ENCODE measurements at places on chromosomes 1 and 21.

GRCh38 chr21:37006486-37007291 is at the start of gene RIPPLY3:
TSS of gene RIPPLY3 (plus strand) at chr21:37006702. CDS start at chr21:37006773, 71 bp downstream.
- no peak for DNase-seq

DNA sequence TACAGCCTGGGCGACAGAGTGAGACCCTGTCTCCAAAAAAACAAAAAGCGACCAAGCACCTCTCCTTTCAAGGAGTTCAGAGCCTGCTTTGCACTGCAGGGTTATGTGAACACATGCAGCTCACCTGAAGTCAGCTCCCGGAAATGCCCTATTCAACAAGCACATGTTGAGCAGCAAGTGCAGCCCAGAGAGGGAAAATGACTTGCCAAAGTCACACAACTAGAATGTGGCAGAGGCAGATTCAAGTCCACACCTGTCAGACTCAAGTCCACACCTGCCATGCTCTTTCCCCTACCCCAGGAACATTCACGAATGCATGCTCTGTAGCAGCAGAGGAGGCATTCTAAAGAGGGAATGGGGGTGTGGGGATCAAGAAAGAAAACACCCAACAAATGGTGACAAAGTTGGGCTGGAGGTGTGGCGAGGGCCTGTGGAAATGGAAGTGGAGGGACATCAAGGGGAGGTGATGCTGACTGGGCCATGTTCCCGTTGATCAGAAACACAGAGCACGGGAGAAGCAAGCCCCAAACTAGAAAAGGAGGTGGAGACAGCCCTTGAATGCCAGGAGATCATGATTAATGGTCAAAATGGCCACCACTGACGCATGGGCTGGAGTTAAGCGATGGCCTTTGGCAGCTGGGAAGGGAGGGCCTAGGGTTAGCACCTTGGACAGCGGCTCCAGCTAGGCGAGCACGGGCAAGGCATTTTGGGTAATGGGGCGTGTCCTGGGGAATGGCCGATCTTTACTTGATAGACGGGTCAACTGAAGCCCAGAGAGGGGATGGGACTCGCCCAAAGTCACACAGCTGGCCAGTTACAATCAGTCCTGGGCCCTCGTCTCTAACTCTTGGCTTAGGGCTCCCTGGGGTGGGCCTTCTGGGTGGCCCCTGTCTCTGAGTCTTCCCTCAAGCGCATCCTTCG is 21.5 kb downstream of the RAP1GAP start:
- no peak for DNase-seq

DNA sequence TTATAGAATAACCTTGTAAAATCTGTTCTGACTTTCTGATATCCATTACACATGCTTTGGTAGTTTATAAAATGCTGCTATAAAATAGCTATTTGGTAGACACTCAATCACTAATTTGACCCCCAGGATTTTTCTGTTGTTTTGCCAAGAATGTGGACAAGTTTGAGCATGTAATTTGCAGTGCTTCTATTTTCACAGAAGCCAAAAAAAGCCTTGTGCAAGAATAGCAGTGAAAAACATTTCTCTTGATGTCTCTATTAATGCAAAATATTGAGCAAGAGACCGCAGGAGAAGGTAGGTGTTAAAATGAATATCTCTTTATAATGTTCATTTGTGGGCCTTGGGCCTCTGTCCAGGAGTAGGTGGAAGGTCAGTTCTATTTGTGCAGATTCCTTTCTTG is 22.5 kb downstream of the MAP3K7CL start:
- DNase-seq = no peak

DNA sequence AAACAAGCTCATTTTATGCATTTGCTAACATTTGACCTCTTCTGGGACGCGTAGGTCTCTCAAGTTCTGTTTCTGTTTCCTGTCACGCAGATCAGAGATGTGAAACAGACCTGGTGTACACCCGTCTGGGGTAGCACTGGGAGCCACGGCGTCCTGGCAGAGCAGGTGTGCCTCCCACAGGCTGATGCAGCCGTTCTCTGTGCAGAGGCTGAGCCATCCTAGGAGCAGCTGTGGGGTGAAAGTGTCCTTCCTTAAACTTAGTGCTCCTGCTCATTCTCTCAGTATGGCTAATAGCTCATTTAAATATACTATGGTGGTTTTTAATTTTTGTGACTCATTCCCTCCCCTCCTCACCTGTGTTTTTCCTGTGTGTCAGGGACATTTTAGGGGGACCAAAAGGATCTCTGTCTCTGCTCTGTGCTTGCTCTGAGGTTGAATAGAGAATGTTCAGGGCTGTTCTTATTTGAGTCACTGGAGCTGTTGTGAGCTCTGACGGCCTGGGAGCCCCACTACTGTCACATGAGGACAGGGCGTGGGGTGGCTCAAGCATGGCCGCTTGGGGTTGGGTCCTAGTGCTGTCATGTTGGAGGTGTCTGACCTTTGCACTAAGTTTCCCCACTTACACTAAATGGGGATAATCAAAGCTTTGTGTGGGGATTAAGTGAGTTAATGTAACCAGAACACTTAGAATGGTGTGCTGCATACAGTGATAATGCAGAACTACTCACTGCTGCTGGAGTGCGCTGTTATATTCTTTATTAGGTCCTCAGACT is 43.0 kb downstream of the GALNT2 start:
- DNase-seq = no peak

DNA sequence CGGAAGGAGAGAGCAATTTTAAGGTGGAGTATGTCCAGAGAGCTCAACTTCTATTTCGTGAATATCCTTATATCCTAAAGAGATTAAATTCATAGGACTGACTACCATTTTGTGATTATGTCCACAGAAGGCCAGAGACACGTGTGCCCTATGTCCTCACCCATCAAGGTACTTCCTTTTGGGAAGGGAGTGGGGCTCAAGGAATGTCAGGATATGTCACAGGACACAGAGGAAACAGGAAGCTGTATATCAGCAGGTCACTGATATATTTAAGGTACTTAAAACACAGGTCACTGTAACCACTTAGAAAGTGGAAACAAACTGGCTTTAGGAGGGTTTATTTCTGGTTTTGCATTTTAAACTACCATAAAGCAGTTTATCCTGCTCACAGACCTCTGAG is 184.6 kb downstream of the APP start:
- DNase-seq = no peak

DNA sequence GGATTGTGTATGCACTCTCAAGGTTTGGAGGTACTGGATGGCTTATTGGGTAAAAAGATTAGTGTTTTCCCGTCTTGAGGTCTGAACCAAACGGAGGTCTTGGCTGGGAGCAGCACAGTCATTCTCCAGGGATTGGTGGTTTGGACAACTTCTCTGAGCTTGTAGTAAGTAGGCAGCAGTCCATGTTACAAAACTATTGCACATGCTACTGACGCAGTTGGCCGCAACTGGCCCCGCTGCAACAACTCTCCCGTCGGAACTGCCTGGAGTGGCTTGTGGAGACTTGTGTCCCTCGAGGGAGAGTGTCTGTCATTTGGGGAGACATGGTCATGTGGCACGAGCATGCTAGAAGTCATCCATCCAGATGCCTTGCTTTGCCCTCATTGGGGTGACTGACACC is 276.0 kb downstream of the TM2D1 start:
- no peak for DNase-seq

- DNase-seq = no peak
Measured at GRCh38 chr1:72371259-72372035, 89.1 kb upstream of the NEGR1 start.

DNA sequence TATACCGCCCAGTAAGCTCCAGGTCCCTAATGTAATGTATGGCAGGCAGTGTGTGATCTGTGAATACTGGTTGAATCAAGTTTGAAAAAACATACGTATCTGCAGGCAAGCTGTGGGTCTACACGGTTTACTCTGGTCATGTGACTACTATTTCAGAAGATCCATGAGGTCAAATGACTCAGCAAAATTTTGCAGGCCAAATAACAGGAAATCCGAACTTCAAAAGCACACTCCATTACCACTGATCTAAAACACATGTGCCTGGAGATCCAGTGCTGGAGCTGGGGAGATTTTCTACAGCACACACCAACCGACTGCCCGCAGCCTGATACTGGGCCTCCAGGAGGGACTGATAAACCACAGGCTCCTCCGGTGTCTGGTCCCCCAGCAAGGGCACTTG is 64.5 kb upstream of the SLC44A3 start:
- no peak for DNase-seq

GRCh38 chr1:11046625-11047365 is at the start of gene MASP2:
TSS of gene MASP2 (minus strand) at chr1:11047239. CDS start at chr1:11047207, 32 bp downstream.
- no peak for DNase-seq

DNA sequence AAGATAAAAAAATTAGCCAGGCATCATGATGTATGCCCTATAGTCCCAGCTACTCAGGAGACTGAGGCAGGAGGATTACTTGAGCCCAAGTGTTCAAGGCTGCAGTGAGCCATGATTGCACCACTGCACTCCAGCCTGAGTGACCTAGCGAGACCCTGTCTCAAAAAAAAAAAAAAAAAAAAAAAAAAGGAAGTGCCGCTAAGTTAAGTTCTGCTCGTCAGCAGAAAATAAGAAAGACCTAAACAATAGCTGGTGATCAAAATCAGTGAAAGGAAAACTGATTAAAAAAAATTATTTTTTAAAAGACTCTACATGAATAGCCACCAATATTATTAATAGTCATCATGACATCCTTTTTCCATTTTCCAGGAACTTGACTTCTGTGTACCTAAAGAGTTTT is 44.2 kb upstream of the MTR start:
- DNase-seq = no peak

- no peak for DNase-seq
Measured at GRCh38 chr21:42199868-42200463, 19.0 kb upstream of the ABCG1 start.

DNA sequence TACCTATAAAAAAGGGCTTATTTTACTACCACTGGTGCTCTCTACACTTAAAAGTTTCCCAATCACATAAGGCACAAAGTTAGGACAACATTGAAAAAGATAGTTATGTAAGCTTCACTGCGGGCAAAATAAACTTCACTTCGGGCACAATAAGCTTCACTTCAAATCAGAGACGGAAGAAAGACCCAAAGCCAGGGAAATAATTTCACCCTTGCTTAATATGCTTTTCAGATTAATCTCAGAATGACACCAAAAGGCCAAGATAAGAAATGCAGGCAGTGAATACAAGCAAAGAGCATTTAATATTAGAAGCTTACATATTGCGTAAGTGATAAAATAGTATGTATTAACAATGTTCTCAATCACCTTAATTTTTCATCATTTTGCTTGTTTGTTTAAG is 444.2 kb downstream of the SETD4 start:
- DNase-seq = no peak

GRCh38 chr1:112985123-112985522 is 29.1 kb upstream of the SLC16A1 start:
- DNase-seq = no peak

- DNase-seq = no peak
Measured at GRCh38 chr1:114025609-114026401, 46.5 kb downstream of the OLFML3 start.

DNA sequence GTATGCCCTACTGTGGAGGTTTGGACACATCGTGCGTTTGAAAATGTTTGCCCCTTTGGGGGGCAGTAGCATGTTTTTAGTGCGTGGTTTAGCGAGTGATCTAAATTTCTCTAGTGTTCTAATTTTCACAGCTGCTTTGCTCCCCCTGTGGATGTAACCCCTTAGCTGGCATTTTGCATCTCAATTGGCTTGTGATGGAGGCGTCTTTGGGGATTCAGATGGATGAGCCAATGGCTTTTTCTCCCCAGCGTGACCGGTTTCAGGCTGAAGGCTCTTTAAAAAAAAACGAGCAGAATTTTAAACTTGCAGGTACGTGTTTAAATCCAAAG is 836 bp downstream of the CDC7 start:
- no peak for DNase-seq

- DNase-seq = no peak
Measured at GRCh38 chr1:162695687-162696086, 63.4 kb downstream of the DDR2 start.

DNA sequence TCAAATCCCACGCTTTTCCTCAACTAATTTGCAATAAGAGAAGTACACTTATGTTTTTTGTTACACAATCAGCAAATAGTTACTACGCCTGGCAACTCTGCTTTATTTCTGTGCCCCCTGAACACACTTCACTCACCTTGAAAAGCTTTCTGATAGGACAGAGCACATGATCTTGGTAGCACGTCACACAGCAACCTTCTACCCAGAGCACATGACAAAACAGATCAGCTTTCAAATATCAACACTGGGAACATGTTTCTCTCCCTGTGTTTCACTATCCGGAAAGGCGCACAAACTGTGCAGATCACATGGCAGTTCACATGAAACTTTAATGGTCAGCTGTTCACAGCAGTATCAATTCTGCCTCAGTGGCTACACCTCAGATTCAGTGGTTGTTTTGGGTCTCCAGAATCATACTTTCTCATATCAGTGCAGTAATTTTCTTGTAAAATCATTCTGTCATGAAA is 2.2 kb downstream of the SLC19A2 start:
- no peak for DNase-seq

DNA sequence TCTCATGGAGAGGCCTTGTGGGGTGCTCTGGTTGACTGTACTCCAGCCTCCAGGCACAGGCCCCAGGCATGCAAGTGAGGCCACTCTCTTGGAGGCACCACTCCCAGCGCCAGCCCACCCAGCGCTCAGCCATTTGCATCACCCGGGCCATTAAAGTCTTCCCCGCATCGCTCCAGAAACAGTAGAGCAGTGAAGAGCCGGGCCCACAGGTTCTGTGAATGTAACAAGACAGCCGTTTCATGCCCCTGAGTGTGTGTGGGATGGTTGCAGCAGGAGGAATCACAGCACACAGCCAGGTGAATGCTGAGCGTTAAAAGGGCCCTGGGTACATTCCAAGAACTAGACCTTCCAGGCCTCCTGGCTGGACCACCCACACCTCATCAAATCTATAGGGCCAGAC is 19.0 kb upstream of the CD2 start:
- DNase-seq = no peak

DNA sequence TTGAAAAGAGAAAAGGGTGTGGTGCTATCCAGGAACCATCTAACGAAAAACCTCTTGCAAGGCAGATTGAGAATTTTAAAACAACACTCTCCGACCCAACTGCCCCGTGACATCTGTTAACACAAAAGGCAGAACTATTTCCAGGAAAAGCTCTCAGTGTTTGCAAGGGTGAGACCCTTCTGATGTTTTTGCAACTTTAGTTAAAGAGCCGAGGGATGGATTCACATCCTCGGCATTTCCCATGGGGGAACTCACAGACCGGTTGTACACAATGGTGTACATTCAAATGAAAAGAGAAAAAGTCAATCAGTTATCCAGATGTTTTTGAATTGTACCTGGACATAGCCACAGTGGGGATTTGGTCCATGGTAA is 120.0 kb downstream of the NGF start:
- DNase-seq = no peak
